CD4-positive, alpha-beta T cell treated with Interleukin-10 for 1 hour (primary cell): ENCODE measurements at places on chromosomes 6 and 20.

DNA sequence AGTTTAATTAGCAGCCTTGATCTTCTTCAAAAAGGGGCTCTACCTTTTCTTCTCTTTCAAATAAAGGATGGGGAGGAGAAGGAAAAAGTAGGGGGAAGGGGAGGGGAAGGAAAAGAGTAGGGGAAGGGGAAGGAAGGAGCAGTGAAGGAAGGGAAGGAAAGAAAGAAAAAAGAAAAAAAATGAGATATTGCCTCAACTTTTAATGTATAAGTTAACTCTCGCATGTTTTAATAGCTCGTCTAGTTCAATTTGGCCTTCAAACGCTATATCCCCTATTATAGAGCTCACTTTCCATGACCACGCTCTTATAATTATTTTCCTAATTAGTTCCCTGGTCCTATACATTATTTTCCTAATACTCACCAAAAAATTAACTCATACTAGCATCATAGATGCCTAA is 11.9 kb upstream of the RIPOR2 start:
- DNase-seq, result no peak

DNA sequence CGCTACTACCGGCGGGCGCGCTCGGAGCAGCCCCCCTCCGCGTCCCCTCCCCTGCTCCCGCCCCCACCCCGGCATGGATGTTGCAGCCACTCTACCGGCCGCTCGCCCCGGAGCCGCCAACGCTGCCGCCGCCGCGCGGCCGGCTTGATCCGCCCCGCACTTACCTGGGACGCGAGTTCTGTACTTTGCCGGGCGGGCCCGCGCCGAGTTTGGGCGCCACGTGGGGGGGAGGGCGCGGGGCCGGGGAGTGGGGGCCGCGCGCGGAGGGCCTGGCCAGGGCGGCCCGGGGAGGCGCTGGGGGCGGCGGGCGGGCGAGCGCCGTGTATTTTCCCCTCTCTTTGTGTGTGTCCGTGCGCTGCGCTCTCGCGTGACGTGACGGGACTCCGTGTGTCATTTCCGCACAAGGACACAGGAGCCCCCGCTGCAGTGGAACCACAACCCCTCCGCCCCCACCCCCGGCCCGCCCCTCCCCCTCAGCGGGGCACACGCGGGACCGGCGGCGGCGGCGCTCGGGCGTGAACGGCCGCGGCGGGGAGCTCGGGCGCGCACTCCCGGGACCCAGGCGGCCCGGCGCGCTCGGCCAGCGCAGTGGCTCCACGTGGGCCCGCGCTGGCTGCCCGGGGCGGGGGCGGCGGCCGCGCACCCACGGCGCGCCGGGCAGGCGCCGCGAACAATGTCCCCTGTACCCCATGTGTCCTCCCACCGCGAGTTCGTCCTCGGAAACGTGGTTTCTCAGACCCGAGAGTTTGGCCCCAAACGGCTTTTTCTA is at the start of gene BEND3:
BEND3 (minus strand) TSS at position 590 of the 769 bp plus-strand sequence. CDS start 16,230 bp downstream, outside the sequence.
- DNase-seq, result peak; percentile 63

- DNase-seq, result no peak
Measured at GRCh38 chr6:36318690-36319435, 17.8 kb downstream of the BNIP5 start.

DNA sequence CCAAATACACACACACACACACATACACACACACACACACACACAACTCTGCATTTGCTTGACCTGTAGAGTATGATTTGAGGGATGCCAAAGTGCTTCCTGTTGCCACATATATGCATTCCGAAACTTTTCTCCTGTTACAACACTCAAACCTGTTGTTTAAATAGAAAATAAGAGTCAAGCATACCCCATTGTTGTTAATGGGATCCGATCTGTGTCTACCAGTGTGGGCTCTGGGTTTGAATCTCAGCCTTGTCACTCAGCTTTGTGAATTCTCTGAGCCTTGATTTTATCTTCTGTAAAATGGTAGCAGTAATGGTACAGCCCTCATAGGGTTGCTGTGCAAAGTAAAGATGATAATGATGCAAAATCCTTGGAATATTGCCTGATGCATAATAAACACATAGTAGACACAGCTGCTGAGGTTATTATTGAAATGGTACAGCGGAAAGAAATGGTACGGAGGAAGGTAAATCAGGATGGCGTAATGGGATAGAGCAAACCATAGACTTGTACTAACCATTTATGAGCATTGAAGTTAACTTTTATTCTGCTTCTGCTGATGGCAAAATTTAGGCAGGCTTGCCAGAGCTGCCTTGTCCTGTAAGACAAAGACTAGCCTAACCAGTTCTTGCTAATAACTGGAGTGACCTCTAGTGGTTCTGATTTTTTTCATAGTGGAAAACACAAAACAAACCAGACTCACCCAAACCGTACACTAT is 113.5 kb upstream of the PHACTR1 start:
- DNase-seq, result no peak

- no peak for DNase-seq
Measured at GRCh38 chr6:52227495-52227894, 16.8 kb downstream of the IL17F start.

GRCh38 chr6:170019818-170020583 is 268.6 kb downstream of the ERMARD start:
- DNase-seq, result no peak

DNA sequence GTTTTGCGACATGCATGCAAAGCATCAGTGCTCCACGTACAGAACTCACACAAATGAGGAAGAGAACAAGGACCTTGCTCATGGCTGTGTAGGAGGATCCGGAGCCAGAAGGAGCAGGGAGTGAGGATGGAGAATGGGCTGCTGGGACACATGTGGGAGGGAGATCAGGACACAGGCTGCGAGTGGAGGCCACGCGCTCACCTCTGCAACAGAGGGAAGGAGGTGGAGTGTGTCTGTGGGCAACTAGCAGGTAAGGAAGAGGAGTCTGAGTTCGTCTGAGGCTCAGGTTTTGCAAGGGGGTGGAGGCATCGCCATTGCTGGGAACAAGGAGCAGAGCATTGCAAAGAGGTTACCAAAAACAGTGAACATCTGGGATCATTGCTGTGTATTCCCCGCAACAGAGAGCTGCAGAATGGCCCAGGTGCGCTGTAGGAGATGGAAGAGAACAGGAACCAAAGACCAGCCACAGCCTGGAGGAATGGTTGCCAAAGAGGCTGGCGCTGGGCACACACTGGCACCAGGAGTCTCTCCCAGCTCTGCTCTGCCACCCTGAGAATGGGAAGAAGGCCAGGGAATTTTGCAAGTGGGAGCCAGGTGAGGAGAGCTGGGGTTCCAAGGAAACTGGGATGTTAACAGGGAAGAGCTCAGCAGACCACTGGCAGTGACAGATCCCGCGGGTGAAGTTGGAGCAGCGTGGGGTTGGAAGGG is 90.0 kb upstream of the RPS6KA2 start:
- no peak for DNase-seq

GRCh38 chr6:83601119-83601518 is 88.8 kb downstream of the PRSS35 start:
- no peak for DNase-seq

GRCh38 chr6:150269857-150270223 is 99.0 kb upstream of the IYD start:
- no peak for DNase-seq

GRCh38 chr6:70180901-70181599 is 121.8 kb downstream of the COL9A1 start:
- DNase-seq, result no peak

DNA sequence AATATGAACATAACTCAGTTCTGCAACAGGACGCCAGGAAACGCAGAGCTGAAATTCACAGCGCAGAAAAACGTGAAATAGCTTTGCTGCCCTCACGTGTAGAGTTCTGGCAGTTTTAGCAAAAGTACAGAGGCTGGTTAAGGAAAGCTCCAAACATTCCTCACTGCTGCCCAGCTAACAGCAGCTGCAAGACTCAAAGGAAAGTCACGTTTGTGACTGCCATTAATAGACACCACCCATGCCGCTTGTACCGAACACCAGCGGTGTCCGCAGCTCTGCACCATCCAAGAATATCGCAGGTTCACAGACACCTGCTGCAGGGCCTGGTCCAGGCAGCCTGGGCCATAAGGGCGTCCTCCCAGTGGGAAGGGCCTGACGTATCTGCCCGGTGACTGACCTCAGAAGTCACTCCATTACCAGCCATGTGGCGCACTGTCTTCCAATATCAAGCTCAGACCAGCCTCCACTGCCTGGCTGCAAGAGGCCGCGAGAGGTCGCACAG is 61.4 kb downstream of the WDR27 start:
- no peak for DNase-seq

- no peak for DNase-seq
Measured at GRCh38 chr6:115545672-115545986, 515.1 kb downstream of the FRK start.

DNA sequence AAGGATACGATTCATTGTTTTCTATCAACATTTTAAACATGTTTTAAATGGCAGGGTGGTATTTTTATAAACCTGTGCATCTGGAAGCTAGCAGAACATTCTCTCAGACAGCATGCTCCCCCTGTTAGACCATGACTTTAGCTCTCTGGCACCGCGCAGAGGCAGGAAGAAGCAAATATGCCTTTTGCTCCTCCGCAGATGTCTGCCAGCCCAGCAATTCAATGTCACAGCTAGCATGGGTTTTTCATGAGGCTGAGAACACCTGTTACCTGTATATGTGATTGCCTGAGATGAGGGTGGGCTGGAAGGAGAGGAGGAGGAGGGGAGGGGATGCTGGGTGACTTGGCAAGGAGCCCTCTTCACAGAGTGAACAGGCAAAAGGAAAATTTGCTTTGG is 6.7 kb downstream of the MTCH1 start:
- peak; percentile 46 for DNase-seq
